ENCODE measurements at places on chromosomes 2 and 18. TPM values are rescaled to one million over a fixed set of nuclear protein-coding genes. Genes with fewer than 3 reads are reported as not detected.

The IL1F10 gene
- not detected for total RNA-seq

The DCC gene
- 7.9 TPM for total RNA-seq

The ATOH8 gene
- total RNA-seq = 24.5 TPM

The ERBB4 gene
- total RNA-seq = 104 TPM

The SP9 gene
- total RNA-seq = not detected

The GLI2 gene
- total RNA-seq = 18.7 TPM

The ANKRD30B gene
- not detected for total RNA-seq

The SLC8A1 gene
- 211 TPM for total RNA-seq

The CD207 gene
- total RNA-seq = not detected

The TRABD2A gene
- total RNA-seq = 1.1 TPM

The SETBP1 gene
- total RNA-seq = 48.8 TPM

The PARD3B gene
- total RNA-seq = 44.8 TPM

The ACOXL gene
- total RNA-seq = 0.99 TPM

The DSG1 gene
- total RNA-seq = 0.06 TPM

The CRYGD gene
- total RNA-seq = not detected

The CMPK2 gene
- 7.6 TPM for total RNA-seq

Measured in metanephros (tissue), 2 donors.